Chondrocyte (in vitro differentiated cells): ENCODE measurements at places on chromosomes 5 and 9. TPM values are rescaled to one million over a fixed set of nuclear protein-coding genes. Genes with fewer than 3 reads are reported as not detected.

DNA sequence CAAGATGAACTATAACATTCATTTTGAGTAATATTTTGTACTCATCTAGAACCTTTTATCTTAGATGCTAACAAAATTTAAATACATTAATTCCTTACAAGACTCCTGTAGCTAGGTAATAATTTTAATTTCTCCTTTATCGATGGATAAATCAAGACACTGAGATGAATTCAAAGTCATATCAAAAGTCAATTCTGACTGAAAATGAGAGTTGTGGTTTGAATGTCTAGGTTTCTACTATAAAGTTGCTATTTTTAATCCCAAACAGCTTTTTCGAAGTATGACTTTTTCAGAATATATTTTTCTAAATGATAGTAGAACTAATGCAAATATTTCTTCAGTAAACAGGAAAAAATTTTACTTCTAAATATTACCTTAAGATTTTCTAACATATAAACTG, 491.7 kb upstream of the FAM174A start:
- DNase-seq = no peak

DNA sequence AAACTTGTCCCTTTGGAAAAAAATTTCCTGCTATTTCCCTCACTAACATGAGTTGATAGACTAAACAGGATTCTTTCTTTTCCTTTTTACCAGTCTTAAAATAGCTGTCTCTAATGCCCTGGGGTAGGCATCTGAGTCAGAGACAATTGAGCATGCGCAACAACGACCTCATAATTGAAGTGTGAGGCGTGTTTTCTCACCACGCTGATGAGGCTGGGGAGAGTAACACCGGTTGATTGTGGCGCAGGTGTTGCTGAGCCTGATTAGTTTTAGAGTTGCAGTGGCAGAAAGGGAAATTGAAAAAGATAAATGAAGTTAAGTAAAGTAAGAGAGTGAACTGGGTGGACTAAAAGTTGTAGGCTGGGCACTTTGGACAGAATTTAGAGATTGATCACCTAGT, 213.7 kb downstream of the TLR4 start:
- DNase-seq = no peak

DNA sequence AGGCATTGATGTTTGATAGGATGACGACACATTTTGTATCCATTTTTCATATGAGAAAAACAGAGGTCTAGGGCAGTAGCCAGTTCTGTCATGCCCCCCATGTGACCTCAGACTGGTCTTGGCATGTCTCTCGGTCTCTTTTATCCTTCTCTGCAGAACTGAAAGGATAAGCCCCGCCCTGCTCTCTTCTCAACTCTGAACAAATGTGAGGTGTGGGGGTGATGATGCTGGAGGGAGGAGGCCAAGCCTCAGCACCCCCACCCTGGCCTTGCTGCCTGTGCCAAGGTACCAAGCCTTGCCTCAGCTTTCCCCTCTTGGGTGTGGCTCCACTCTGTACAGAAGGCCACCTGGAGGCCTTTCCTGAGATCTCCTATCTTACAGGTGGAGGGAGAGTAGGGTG, 19.5 kb upstream of the CRB2 start:
- no peak for DNase-seq

GRCh38 chr5:18023275-18023674, 389.0 kb downstream of the TAF11L14 start:
- no peak for DNase-seq

ORM2 gene
- total RNA-seq = not detected in 3 replicates

RLN2 gene
- not detected in 3 replicates for total RNA-seq

DNA sequence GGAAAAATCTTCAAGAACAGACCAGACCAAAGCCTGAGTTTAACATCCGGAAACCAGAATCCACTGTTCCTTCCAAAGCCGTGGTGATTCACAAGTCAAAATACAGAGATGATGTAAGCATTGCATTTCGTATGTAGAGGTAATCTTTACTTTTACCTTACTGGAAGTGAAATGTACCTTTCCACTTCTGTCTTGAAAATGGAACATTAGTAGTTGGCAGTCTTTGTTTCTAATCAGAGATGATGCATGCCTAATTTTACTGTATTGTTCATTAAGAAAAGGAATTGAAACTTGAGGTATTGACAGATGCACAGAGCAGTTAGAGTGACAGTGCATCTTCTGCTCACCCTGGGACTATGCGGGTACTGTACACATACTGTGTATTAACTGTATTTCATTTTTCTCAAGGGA, 34.6 kb downstream of the HABP4 start:
- DNase-seq = no peak

SEC24A gene
- total RNA-seq = 48.1 to 50.7 TPM (median 48.2 TPM) in 3 replicates
